ENCODE measurements at places on chromosomes 16 and 17.

DNA sequence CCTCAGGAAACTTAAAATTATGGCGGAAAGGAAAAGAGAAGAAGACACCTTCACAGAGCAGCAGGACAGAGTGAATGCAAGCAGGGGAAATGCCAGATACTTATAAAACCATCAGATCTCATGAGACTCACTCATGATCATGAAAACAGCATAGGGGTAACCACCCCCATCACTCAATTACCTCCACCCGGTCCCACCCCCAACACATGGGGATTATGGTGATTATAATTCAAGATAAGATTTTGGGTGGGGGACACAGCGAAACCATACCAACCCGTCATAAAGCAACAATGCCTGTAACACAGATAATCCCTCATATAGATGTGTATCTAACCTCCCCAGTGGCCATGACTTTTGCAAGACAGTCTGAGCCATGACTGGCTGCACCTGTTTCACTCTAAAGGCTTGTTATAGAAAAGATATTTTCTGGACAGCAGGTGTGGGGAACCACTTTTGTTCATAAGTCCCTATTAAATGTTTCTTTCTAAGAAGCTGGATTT is 7.0 kb upstream of the GSDMA start:
- DNase-seq = no peak

GRCh38 chr17:73429440-73430164 is 117.8 kb upstream of the CDC42EP4 start:
- peak; percentile 55 for DNase-seq

DNA sequence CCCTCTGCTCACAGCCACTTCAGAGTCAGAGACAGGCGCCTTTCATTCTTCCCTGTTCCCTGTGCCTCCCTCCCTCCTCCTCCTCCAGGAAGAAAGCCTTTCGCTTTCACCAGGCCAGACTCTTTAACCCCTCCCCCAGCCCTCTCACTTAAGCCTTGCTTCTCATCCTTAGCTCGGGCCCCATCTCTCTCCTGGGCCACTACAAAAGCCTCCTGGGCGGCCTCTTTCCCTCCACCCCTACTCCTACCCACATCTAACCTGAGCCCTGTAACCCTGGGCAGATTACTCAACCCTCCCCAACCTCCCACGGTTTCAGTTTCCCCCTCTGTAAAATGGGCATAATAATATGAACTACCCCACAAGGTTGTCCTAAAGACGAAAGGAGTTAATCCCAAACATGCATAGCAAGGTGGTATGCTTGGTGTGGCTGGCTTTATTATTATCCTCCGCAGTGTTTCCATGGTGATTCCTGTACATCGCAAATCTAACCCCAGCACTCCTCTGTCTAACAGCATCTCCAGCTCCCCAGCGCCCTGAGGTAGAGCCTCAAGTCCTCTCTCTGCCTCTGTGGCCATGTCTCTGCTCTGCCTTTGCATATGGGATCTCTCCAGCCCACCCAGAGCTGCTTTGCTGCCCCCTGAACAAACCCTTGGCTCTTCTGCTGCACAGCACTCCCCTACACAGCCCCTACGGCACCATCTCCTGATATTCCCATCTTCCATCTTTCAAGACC is 17.7 kb downstream of the PIMREG start:
- no peak for DNase-seq

DNA sequence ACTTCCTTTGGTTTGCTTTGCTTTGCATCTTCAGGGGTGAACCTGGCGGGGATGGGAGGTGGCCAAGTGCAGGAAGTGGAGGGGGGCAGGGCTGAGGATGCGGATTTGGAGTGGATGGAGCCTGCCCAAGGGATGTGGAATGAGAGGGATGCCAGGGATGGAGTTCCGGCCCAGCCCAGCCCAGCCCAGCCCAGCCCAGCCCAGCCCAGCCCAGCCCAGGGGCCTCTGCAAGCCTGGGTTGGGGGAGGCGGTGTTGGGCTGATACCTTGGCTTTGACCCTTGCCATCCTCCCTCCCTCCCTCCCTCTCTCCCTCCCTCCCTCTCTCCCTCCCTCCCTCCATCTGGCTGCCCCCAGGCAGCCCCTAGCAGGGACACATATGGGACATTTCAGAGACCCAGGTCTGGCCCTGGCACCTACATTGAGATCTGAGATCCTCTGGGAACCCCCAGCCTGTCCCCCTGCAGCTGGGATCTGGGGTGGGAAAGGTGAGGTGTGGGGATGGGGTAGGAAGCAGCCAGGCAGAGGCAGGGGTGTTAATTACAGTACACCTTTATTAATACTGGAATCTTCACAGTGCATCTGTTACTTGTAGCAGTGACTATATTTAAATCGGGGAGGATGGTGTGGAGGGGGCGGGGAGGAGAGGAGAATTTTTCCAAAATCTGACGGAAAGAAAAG is 14.5 kb downstream of the IL34 start:
- no peak for DNase-seq

GRCh38 chr16:14569213-14569612 is 60.8 kb downstream of the PARN start:
- DNase-seq = no peak

All from Caki2 (cell line).